ENCODE measurements at places on chromosomes 12 and 14. TPM values are rescaled to one million over a fixed set of nuclear protein-coding genes. Genes with fewer than 3 reads are reported as not detected.
A peak's percentile ranks its signal among the peaks of the same experiment; 100 is the strongest.

- H3K27me3 ChIP-seq = no peaks in the 10 kb centered on the region
- H3K4me1 ChIP-seq = no peaks in the 10 kb centered on the region
- peaks cover 9% of the 10 kb centered on the region for H3K36me3 ChIP-seq
- H3K27ac ChIP-seq = no peak overlapping the region
These were observed 336.8 kb downstream of the NAV3 start for GRCh38 chr12:78167510-78167909.

DNA sequence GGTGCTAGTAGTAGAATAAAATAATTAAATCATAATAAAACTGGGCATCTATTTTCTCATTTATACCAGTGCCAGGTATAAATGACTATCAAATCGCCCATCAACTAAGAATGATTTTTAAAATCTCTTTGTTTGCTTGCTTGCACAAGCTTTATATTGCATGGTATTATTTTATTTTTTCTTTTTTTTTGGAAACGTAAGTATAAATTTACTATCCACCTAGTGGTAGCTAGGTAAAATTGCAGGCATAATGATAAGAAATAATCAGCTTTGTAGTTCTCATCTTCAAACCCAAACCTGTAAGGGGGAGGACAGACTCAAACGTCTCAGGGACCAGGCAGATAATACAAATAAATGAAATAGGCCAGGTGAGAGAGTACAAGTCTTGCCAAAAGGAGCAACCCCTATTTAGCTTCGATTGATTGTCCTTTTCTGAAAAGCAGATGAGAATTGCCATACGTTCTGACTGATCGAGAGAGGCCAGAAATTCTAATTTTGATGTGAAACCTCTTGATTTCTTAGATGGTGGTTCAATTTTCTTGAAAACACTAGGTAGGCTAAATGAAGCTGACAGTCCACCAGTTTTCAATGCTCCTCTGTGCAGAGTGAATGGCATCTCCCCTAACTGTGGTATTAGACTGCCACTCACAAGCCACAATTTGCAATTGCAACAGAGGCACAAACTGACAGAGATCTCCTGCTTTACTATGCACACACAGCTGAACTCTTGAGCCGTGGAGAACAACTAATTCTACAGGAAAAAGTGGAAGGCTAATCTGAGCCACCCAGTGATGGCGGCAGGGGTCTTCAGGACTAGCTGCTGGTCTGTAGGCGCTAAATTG is 189.3 kb downstream of the DACT1 start:
- no peak for DNase-seq
- H3K27me3 ChIP-seq = no peaks in the 10 kb centered on the region
- H3K27ac ChIP-seq = no peak overlapping the region
- H3K4me1 ChIP-seq = no peaks in the 10 kb centered on the region

DNA sequence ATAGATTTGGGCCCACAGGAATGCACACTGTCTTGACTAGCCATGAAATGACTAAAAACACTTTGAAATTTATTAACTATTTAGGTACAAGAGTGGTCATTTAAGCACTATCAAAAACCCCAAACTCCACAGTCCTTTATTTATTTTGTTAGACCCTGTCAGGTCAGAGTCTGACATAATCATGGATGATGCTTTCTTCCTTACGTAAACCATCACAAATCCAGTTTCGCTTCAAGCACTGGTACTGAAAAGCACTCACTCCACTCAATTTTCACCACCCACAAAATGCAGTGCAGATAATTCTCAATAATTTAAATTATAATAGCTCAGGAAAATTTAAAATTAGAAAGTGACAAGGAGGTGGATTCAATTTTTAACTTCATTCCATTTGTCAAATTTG is 25.8 kb downstream of the PPP2R5E start:
- no peak overlapping the region for H3K4me3 ChIP-seq
- no peaks in the 10 kb centered on the region for H3K27me3 ChIP-seq
- peaks cover 16% of the 10 kb centered on the region for H3K36me3 ChIP-seq
- no peak for DNase-seq
- H3K27ac ChIP-seq = no peak overlapping the region

DNA sequence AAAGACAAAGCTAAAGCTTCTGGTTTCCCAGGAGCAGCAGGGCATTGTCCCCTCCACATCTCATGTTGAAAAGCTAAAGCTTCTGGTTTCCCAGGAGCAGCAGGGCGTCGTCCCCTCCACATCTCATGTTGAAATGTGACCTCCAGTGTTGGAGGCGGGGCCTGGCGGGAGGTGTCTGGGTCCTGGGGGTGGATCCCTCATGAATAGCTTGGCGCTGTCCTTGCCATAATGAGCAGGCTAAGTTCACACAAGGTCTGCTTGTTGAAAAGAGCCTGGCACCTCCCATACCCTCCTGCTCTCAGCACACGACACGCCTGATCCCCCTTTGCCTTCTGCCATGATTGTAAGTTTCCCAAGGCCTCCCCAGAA is 123.7 kb downstream of the PIWIL1 start:
- no peaks in the 10 kb centered on the region for H3K36me3 ChIP-seq
- no peak for DNase-seq
- H3K27me3 ChIP-seq = no peaks in the 10 kb centered on the region

DNA sequence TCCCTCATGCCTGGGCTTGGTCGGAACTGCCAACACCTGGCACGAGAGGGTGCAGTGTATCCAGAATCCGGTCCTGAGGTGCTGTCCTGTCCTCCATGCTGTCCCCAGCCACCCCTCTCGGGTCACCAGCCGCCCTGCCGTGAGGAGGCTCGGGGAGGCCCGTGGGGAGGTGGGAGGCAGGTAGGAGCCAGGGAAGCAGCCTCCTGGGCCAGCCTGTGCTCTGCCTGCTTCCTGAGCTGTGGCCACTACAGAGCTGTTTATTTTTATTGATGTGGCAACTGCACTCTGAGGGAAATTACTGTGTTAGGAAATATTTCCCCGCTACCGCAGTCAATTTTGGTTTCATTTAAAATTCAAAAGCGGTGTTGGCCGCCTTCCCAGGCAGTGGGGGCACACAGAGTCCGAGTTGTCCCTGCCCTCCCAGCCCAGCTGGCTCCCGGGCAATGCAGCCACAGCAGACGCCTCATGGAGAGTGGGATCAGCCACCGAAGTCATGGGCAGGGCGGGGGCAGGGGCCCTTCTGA is 18.3 kb downstream of the NOC4L start:
- no peaks in the 10 kb centered on the region for H3K4me1 ChIP-seq
- H3K36me3 ChIP-seq = no peaks in the 10 kb centered on the region
- H3K27me3 ChIP-seq = peaks cover 7% of the 10 kb centered on the region
- DNase-seq = peak; percentile 61
- H3K4me3 ChIP-seq = no peak overlapping the region

GRCh38 chr14:69064596-69064995 is 85.5 kb upstream of the ACTN1 start:
- H3K4me3 ChIP-seq = no peak overlapping the region
- peaks cover 79% of the 10 kb centered on the region for H3K36me3 ChIP-seq
- H3K27ac ChIP-seq = no peak overlapping the region
- no peaks in the 10 kb centered on the region for H3K4me1 ChIP-seq
- DNase-seq = no peak
- no peaks in the 10 kb centered on the region for H3K27me3 ChIP-seq

The DCP1B gene
- total RNA-seq = 2.4 TPM

The E2F7 gene
- 0.05 TPM for total RNA-seq

The SUOX gene
- 32.0 TPM for total RNA-seq

The DNAJC22 gene
- total RNA-seq = 0.50 TPM

Data from heart left ventricle (tissue), 16 donors.